ENCODE measurements at places on chromosomes 5 and 9.
A peak's percentile ranks its signal among the peaks of the same experiment; 100 is the strongest.

DNA sequence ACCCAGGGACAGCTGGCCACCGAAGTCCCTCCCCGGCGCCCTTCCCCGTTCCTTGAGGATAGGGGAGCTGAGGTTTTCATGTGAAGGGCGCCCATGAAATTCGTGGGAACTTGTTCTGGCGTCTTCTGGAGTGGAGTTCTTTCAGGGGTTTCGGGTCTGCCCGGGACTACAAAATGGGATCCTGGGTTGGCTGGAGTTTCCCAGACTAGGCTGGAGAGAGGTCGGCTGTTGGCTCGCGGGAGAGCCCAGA, 3.6 kb upstream of the RGMB start:
- peak overlapping the region; percentile 76 for H3K27ac ChIP-seq
- H3K27me3 ChIP-seq, result peaks cover 3% of the 10 kb centered on the region
- DNase-seq, result peak; percentile 55
- H3K4me3 ChIP-seq, result peak overlapping the region; percentile 67
- peaks cover 41% of the 10 kb centered on the region for H3K4me1 ChIP-seq

DNA sequence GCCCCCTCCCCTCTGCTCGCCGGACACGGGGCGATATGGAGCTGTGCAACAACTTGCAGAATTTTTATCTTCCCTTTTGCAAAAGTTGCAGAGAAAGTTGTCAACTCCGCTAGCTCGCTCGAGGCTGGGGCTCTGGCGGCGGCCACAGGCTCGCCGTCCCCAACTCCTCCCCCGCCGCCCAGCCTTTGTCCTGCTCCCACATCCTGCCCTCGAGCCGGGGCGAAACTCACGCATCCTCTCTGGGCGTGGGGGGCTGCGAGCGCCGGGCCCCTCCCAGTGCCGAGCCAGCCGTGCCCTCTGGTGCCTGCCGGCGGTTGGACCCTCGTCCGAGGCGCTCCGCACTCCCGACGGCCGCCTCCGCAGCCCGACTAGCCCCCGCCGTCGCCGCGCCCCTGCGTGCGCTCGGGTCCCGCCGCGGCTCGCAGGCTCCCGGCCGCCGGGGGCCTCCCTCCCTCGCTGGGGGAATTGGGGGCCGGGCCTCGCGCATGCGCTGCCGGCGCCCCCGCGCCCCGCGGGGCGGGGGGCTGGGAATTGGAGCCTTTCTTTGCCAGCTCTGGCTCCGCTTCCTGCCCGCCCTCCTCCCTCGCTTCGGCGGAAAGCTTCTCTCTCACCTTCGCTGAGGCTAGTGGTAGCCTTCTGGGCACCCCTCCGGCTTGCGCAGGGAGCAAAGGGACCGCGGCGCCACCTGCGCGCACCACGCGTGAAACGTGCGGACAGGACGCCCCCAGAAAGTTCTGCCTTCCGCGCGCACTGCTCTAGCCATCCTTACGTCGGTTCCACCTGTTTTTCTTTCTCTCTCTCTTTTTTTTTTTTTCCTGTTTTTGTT, at the start of gene CCNJL:
CCNJL (minus strand) TSS at position 431 of the 826 bp plus-strand sequence. CDS start 641 bp downstream, outside the sequence.
- H3K4me3 ChIP-seq, result no peak within 1 kb of the TSS
- H3K36me3 ChIP-seq, result no peaks in the 10 kb centered on the region
- H3K27me3 ChIP-seq, result no peaks in the 10 kb centered on the region
- no peak within 1 kb of the TSS for H3K27ac ChIP-seq
- DNase-seq, result peak; percentile 79

GRCh38 chr5:94024101-94024500, 282.7 kb upstream of the POU5F2 start:
- H3K36me3 ChIP-seq, result no peaks in the 10 kb centered on the region
- DNase-seq, result no peak
- no peaks in the 10 kb centered on the region for H3K4me1 ChIP-seq
- no peak overlapping the region for H3K4me3 ChIP-seq
- H3K27me3 ChIP-seq, result no peaks in the 10 kb centered on the region

DNA sequence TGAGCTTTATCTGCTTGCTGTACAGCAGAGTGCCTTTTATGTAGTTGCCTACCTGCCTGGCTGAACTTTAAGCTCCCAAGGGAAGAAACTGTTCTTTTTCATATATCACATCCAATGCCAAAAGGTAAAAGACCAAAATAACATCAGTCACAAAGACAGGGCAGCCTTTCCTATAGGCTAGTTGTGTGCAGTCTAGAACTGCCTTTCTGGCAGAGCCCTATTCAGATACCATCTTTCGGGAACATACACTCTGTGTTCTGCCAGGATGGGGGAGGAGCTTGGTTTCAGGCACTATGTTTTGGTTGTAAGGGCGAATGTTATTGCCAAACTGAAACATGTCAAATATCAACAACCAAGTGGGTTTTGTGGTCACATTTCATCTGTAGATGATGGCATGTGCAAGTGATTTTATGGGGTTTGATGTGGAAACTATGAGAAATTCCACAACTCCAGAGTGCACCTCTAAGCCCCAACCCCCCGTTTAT, 314.5 kb downstream of the ADGRV1 start:
- no peaks in the 10 kb centered on the region for H3K27me3 ChIP-seq
- no peak overlapping the region for H3K4me3 ChIP-seq
- peaks cover 11% of the 10 kb centered on the region for H3K4me1 ChIP-seq
- peak; percentile 31 for DNase-seq

DNA sequence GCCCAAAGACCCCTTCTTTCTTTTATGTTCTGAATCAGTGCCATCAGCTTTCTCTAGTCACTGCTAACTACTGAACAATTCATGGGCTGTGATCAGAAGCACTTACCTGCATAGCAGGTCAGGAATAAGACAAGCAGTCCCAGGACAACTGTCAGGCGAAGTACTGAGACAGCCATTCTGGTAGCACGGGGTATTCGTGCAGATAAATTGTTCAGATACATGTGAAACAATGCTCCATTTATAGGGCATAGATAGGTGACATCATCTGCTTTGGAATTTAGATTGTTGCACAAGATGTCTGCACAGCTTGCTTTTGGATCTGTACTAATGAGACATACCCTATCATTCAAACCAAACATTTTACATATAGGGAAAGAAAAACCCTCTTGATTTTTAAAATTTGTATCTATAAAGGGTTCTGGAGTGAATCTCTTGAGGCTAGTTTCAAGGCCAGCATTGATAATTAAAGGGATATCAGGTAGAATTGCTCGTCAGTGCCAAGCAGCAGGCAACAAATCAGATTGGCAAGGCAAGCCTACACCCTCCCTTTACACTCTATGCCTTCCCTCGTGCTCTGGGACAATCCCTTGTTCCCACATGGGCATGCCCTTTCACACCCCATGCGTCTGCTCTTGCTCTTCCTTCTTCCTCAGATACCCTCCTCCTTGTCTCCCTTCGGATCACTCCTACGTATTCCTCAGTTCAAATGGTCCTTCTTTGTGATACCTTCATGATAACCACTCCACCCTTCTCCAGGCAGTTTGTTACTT, at the start of gene C5orf46:
C5orf46 (minus strand) TSS at position 213 of the 770 bp plus-strand sequence; CDS start at position 176, 37 bp downstream.
- H3K4me1 ChIP-seq, result no peaks in the 10 kb centered on the region
- H3K4me3 ChIP-seq, result no peak within 1 kb of the TSS
- H3K27ac ChIP-seq, result no peak within 1 kb of the TSS
- no peak for DNase-seq
- H3K36me3 ChIP-seq, result no peaks in the 10 kb centered on the region

DNA sequence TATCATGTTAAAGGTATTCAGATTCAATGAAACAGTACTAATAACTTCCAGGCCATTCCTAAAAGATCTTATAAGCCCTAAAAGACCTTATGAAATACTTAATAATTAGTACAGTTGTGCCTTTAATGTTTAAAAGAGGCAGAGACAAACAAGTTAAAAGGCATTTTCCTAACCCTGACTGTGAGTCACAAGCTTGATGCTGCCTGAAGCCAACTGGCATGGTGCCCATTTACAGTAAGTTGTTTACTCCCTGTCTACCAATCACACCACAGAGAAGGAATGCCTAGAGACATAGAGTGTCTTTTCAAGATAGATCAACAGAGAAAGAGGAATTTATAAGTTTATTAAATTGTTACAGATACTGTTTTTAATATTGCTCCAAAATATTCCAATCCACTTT, 47.8 kb downstream of the NR3C1 start:
- no peak overlapping the region for H3K27ac ChIP-seq
- H3K27me3 ChIP-seq, result no peaks in the 10 kb centered on the region
- no peaks in the 10 kb centered on the region for H3K36me3 ChIP-seq
- DNase-seq, result peak; percentile 83
- H3K4me1 ChIP-seq, result peaks cover 50% of the 10 kb centered on the region

GRCh38 chr9:89277454-89277853, 33.5 kb upstream of the CKS2 start:
- no peaks in the 10 kb centered on the region for H3K27me3 ChIP-seq
- H3K36me3 ChIP-seq, result no peaks in the 10 kb centered on the region
- peaks cover 10% of the 10 kb centered on the region for H3K4me1 ChIP-seq
- no peak overlapping the region for H3K27ac ChIP-seq

- H3K27ac ChIP-seq, result no peak overlapping the region
- H3K27me3 ChIP-seq, result no peaks in the 10 kb centered on the region
- H3K36me3 ChIP-seq, result no peaks in the 10 kb centered on the region
- H3K4me1 ChIP-seq, result no peaks in the 10 kb centered on the region
- H3K4me3 ChIP-seq, result no peak overlapping the region
Measured at GRCh38 chr5:199197-199949, 8.1 kb downstream of the LRRC14B start.

DNA sequence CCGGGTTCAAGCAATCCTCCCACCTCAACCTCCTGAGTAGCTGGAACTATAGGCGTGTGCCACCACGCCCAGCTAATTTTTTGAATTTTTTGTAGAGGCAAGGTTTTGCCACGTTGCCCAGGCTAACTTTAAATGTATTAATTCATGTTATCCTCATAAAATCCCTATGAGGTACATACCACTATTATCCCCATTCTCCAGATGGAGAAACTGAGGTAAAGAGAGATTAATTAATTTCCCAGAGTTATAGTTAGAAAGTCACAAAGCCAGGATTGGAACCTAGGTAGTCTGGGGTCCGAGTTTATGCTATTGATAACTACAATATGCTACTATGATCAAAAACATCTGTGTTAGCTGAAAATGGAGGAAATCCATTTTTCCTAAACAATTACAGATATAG, 31.9 kb upstream of the GOLPH3 start:
- H3K27me3 ChIP-seq, result no peaks in the 10 kb centered on the region
- peaks cover 6% of the 10 kb centered on the region for H3K4me1 ChIP-seq
- H3K36me3 ChIP-seq, result no peaks in the 10 kb centered on the region
- no peak overlapping the region for H3K27ac ChIP-seq

DNA sequence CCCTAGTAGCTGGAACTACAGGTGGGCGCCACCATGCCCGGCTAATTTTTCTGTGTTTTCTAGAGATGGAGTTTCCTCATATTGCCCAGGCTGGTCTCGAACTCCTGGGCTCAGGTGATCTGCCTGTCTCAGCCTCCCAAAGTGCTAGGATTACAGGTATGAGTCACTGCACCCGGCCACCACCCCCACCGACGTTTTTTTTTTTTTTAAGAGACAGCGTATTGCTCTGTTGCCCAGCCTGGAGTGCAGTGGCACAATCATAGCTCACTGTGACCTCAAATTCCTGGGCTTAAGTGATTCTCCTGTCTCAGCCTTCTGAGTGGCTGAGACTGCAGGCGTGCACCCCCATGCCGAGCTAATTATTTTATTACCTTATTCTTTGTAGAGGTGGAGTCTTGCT, 38.2 kb downstream of the WDR70 start:
- no peak overlapping the region for H3K27ac ChIP-seq
- H3K4me1 ChIP-seq, result no peaks in the 10 kb centered on the region
- DNase-seq, result no peak
- H3K36me3 ChIP-seq, result peaks cover 7% of the 10 kb centered on the region

- H3K4me1 ChIP-seq, result no peaks in the 10 kb centered on the region
- H3K27ac ChIP-seq, result no peak overlapping the region
- DNase-seq, result no peak
- H3K36me3 ChIP-seq, result no peaks in the 10 kb centered on the region
Measured at GRCh38 chr5:133688391-133688790, 76.0 kb upstream of the FSTL4 start.

- no peaks in the 10 kb centered on the region for H3K36me3 ChIP-seq
- no peak overlapping the region for H3K4me3 ChIP-seq
- no peaks in the 10 kb centered on the region for H3K4me1 ChIP-seq
Measured at GRCh38 chr5:36045895-36046294, 20.8 kb downstream of the UGT3A2 start.

DNA sequence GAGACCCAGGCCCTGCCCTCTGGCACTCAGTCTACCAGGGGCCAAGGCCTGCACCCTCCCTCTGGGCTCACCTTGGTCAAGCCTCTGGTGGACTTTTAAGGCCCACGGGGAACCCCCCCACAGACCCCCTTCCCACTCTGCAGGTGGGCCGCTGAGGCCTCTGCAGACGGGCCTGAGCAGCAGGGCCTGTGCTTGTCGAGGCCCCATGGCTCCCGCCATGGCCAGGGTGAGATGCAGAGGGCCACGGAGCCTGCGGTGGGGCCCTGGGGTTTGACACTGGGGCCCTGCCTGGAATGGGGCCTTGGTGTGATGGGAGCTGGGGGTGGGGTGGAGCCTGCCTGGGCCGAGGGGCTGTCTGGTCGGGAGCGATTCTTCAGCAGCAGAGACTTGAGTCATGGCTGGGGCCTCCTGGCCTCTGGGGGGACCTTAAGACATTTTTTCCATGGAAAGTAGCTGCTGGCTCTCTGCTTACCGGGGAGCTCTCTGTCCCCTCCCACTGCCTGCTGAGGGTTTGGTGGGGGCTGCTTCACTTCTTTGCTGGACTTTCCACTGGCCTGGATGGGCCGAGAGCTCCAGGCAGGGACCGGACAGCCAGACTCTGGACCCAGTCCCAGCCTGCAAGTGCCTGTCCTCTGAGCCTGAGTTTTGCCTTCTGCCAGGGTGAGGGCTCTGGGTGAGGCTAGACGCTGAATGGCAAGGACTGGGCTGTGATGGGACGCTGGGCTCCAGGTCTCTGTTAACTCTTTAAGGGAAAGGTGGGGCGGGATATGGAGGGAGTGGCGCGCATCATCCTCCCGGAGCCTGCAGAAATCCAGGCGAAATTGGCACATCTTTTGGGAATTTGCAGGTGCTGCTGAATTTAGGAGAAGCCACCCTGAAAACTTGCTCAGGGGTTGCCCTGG, 132.2 kb downstream of the RXRA start:
- H3K4me1 ChIP-seq, result no peaks in the 10 kb centered on the region
- no peak overlapping the region for H3K27ac ChIP-seq
- peaks cover 3% of the 10 kb centered on the region for H3K27me3 ChIP-seq
- DNase-seq, result no peak
- H3K36me3 ChIP-seq, result no peaks in the 10 kb centered on the region

DNA sequence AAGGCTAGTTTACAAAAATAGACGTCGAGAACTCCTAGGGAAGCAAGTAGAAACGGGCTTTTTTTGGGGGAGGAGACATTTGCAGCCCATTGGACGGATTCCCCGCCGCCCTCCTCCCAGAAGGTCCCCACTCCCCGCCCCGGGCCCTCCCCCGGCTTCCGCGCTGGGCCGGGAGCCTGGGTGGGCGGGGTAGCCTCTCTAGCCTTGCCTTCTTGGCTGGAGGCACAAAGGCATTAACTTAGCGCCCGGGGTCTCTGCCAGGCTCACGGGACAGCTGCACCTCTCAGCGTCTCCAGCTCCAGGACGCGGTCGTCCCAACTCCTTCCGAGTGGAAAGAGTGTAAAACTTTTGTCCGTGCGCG, at the start of gene DMRTA1:
DMRTA1 (plus strand) TSS at position 236 of the 361 bp plus-strand sequence. CDS start 242 bp downstream, outside the sequence.
- no peaks in the 10 kb centered on the region for H3K4me1 ChIP-seq
- DNase-seq, result no peak
- no peak within 1 kb of the TSS for H3K27ac ChIP-seq

GRCh38 chr5:91946870-91947269, 563.8 kb upstream of the ARRDC3 start:
- DNase-seq, result no peak
- no peaks in the 10 kb centered on the region for H3K4me1 ChIP-seq
- H3K36me3 ChIP-seq, result no peaks in the 10 kb centered on the region
- H3K27ac ChIP-seq, result no peak overlapping the region
- H3K4me3 ChIP-seq, result no peak overlapping the region
- no peaks in the 10 kb centered on the region for H3K27me3 ChIP-seq

- no peak for DNase-seq
- no peak overlapping the region for H3K4me3 ChIP-seq
- H3K27me3 ChIP-seq, result no peaks in the 10 kb centered on the region
- no peak overlapping the region for H3K27ac ChIP-seq
- peaks cover 15% of the 10 kb centered on the region for H3K36me3 ChIP-seq
Measured at GRCh38 chr9:128282500-128282899, 6.4 kb downstream of the SWI5 start.
